ENCODE measurements at places on chromosomes 1 and 21.

DNA sequence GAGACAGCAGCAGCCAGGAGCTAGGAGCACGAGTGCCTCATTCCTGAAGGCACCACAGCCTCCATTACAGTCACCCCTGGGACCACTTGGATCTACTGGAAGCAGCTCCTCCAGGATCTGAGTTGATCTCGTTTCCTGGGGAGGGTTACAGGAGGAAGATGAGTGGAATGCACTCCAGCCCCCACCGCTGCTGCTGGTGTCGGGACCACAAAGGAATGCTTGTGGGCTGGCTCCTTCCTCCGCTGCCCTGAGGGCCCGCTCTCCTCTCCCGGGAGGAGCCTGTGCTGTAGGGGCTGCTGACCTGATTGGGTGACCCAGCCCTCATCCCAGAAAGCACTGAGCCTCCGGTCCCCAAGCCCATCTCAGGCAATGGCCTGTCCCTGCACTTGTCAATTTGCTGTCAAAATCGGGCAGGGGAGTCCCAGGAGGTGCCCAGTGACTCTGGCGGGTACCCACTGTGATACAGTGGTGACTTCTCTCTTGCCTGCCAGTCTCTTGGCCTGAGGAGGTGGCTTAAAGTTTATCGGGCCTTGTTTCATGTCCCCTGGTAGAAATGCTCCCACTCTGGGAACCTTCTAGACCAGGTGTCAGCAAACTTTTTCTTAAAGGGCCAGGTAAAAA lies 23.1 kb downstream of the IL10RB start:
- DNase-seq: no peak

GRCh38 chr21:35027563-35028450 lies 21.3 kb downstream of the RUNX1 start:
- no peak for DNase-seq

DNA sequence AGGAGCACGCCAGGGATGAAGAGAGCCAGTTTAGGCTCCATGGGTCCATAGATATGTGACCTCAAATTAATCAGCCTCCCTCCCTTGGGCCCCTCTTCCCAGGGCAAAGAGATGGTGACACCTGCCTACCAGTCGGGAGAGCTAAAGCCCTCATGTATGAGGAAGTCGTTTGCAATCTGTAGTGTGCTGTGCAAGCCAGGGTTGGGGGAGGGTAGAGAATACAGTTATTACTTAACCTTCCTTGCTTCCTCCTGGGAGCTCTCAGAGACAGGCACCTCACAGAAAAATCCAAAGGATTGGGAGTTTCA lies 4.0 kb downstream of the PGLYRP4 start:
- no peak for DNase-seq

DNA sequence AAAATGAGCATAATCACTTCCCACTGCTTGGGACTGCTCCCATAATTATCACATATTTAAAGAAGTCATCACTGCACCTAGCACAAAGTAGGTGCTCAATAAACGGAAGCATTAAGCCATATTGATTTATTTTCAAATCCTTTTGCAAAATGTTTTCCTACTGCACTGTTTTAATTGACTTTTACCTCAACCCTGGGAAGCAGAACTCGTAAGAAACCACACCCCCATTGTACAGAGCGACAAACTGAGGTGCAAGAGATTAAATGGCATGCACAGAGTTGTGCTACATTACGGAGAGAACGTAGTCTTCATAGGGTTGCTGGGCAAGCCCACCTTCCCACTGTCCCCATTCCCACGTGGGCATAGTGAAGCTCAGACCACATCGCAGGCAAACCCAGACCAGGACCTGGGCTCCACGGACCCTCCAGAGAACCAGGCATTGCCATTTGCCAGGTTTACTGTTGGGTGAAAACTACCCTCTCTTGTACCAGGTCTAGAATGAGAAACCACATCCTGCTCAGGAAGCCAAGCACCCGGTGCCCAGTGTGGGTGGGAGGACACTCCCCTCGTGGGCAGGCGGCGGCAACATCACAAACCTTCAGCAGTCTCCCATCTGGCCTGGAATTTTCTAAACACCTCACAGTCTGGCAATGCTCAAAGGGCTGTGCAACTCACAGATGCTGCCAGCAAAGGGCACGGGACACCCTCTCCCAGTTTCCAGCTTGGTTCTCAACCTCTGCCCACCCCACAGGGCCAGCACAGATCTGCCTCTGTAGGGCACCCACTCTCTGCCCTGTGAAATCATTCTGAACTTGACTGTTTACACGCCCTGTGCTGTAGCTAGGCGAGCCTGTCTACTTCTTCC lies 8.2 kb downstream of the IFFO2 start:
- DNase-seq: no peak
